ENCODE measurements at places on chromosomes 7 and 10. TPM values are rescaled to one million over a fixed set of nuclear protein-coding genes. Genes with fewer than 3 reads are reported as not detected.

Gene PLEKHS1
- 0.09 TPM for total RNA-seq

Gene KCNIP2
- total RNA-seq, result 1.8 TPM

Gene DNAJC12
- 4.3 TPM for total RNA-seq

Gene CRHR2
- not detected for total RNA-seq

Gene GRM3
- total RNA-seq, result not detected

Gene MYO1G
- under 0.01 TPM for total RNA-seq

Gene FOXI2
- not detected for total RNA-seq

Gene TDRD1
- 0.83 TPM for total RNA-seq

Gene CLEC2L
- not detected for total RNA-seq

Gene EPO
- total RNA-seq, result not detected

Gene LGI1
- 0.14 TPM for total RNA-seq

Gene OPN1SW
- not detected for total RNA-seq

Gene PAOX
- total RNA-seq, result 6.0 TPM

Gene OR2A25
- total RNA-seq, result not detected

Gene C10orf105
- total RNA-seq, result under 0.01 TPM

Gene ENTPD1
- total RNA-seq, result 0.74 TPM

Gene CFAP46
- 0.37 TPM for total RNA-seq

Gene NOLC1
- total RNA-seq, result 22.5 TPM

Gene PTN
- 27.8 TPM for total RNA-seq

Gene RTKN2
- 1.00 TPM for total RNA-seq

Gene CTAGE8
- total RNA-seq, result 0.28 TPM

Gene SLC35G1
- 3.7 TPM for total RNA-seq

Gene SRRT
- total RNA-seq, result 36.5 TPM

Gene GBX1
- not detected for total RNA-seq

Gene PLAU
- total RNA-seq, result 143 TPM

Gene AOAH
- not detected for total RNA-seq

Gene OR2A12
- not detected for total RNA-seq

Gene CHPF2
- 101 TPM for total RNA-seq

Gene CALHM3
- total RNA-seq, result not detected

Gene WEE2
- total RNA-seq, result not detected

Gene GPRIN2
- under 0.01 TPM for total RNA-seq

Gene ARHGAP22
- 20.7 TPM for total RNA-seq

Gene ATRNL1
- total RNA-seq, result 0.18 TPM

Gene MOGAT3
- not detected for total RNA-seq

Gene NAT16
- total RNA-seq, result not detected

Gene GIMAP7
- 0.09 TPM for total RNA-seq

Gene CALHM1
- not detected for total RNA-seq

Gene PLXDC2
- 20.9 TPM for total RNA-seq

Gene PRPS1L1
- total RNA-seq, result 0.09 TPM

Gene RPS24
- total RNA-seq, result 3,273 TPM

Gene GLI3
- 5.1 TPM for total RNA-seq

Gene MYL10
- total RNA-seq, result not detected

Gene CALML3
- under 0.01 TPM for total RNA-seq

Gene NKX6-2
- not detected for total RNA-seq

Gene VIPR2
- total RNA-seq, result 0.85 TPM

Gene LHPP
- total RNA-seq, result 9.2 TPM

Gene FRAT1
- 2.4 TPM for total RNA-seq

Gene MYPN
- total RNA-seq, result 0.14 TPM

Gene SEMA3D
- total RNA-seq, result 12.1 TPM

Gene TCAF1
- 51.2 TPM for total RNA-seq

Gene CPXM2
- total RNA-seq, result 29.0 TPM

Gene CTAGE4
- 0.28 TPM for total RNA-seq

Gene FBXL13
- 2.3 TPM for total RNA-seq

Gene SFXN4
- 9.5 TPM for total RNA-seq

Gene ECHS1
- 70.7 TPM for total RNA-seq

Gene SUFU
- 2.3 TPM for total RNA-seq

Data from smooth muscle cell of bladder (primary cell).